ENCODE measurements at places on chromosomes 7 and 10. TPM values are rescaled to one million over a fixed set of nuclear protein-coding genes. Genes with fewer than 3 reads are reported as not detected.

GRCh38 chr7:108094346-108094745, 35.8 kb downstream of the LAMB4 start:
- no peaks in the 10 kb centered on the region for H3K36me3 ChIP-seq
- H3K27ac ChIP-seq: no peak overlapping the region
- no peak for DNase-seq
- no peak overlapping the region for H3K4me3 ChIP-seq

GRCh38 chr7:127253281-127254162, 781 bp upstream of the GRM8 start:
- H3K36me3 ChIP-seq: no peaks in the 10 kb centered on the region
- peaks cover 16% of the 10 kb centered on the region for H3K4me1 ChIP-seq
- H3K27me3 ChIP-seq: peaks cover 3% of the 10 kb centered on the region

DNA sequence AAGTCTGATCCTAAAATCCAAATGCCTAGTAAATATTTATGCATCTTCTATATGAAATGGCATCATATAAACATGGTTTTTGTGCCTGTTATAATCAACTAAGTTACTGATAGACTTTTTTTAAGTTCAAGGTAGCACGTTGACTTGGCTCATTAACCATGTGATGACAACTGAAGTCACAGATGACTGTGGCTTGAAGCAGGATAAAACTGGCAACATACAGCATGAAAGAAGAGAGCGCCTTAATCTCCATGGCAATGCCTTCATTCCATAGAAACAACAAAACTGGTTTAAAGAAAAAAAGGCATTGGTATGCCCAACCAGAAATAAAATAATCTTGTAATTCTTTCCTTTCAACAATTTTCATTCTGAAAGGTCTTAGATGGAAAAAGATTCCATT, 188.9 kb upstream of the CDK1 start:
- H3K4me1 ChIP-seq: no peaks in the 10 kb centered on the region
- no peaks in the 10 kb centered on the region for H3K36me3 ChIP-seq
- no peak overlapping the region for H3K27ac ChIP-seq
- no peaks in the 10 kb centered on the region for H3K27me3 ChIP-seq

DNA sequence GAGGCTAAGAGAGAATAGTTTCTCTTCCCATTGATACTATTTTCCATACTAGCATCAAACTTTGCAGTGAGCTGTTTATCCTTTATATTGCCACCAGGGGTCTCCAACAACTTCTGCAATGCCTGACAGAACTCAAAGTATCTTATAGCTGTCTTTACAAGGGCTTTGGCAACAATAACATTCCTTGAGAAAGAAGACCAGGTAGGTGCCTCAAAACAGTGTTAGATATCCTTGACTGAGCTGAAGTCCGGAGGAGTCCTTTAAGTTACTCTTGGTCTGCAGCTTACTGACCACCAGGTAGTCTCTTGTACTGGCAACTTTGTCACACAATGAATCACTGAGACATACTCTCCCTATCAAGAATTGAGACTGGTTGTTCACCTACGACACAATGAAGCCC, 30.0 kb upstream of the TES start:
- H3K36me3 ChIP-seq: no peaks in the 10 kb centered on the region
- H3K4me1 ChIP-seq: no peaks in the 10 kb centered on the region
- no peak overlapping the region for H3K4me3 ChIP-seq
- H3K27me3 ChIP-seq: no peaks in the 10 kb centered on the region

DNA sequence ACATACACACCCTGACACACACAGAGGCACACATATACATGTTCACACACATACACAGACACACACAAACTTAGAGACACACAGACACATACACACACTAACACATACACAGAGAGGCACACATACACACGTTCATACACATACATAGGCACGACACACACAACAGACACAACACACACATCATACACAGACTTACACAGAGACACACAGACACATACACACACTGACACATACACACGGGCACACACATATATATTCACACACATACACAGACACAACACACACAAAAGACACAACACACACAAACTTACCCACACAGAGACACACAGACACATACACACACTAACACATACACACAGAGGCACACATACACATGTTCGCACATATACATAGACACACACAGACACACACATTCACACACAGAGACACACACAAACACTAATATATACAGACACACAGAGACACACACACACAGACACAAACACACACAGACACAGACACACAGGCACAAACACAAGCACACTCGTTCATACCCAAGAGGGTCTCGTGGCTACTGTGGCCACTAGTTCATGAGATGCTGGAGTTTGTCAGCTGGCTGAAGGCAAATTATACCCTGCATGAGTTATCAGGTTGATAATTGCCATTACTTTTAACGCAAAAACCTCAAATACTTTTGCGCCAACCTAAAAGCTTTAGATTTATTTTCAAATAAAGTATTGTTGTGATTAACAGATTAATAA, 17.7 kb upstream of the KLF6 start:
- H3K27ac ChIP-seq: peak overlapping the region; percentile 82
- no peak for DNase-seq
- no peaks in the 10 kb centered on the region for H3K36me3 ChIP-seq
- no peaks in the 10 kb centered on the region for H3K27me3 ChIP-seq

- no peak overlapping the region for H3K4me3 ChIP-seq
- H3K36me3 ChIP-seq: no peaks in the 10 kb centered on the region
- H3K27ac ChIP-seq: no peak overlapping the region
- H3K4me1 ChIP-seq: no peaks in the 10 kb centered on the region
- no peaks in the 10 kb centered on the region for H3K27me3 ChIP-seq
Measured at GRCh38 chr10:125095776-125096175, 64.6 kb downstream of the CTBP2 start.

DNA sequence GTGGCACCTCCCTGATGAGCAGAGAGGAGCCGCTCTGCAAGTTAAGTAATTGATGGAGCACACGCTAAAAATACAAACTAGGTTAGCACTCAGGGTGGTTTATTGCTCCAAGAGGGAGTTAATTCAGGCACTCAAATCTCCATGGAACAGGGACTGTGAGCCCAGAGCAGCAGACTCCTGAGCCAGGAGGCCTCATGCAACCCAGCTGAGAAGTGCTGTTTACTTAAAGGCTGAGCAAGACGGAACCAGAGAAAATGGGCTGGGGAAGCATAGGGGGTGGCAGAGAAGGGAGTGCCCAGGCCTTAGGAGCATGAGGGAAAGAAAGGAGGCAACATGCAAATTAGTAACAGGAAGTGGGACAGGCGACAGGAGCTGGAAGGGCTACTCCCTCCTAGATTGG, 174.1 kb downstream of the KCNMA1 start:
- H3K27ac ChIP-seq: no peak overlapping the region
- no peaks in the 10 kb centered on the region for H3K36me3 ChIP-seq
- no peak overlapping the region for H3K4me3 ChIP-seq
- H3K27me3 ChIP-seq: no peaks in the 10 kb centered on the region

DNA sequence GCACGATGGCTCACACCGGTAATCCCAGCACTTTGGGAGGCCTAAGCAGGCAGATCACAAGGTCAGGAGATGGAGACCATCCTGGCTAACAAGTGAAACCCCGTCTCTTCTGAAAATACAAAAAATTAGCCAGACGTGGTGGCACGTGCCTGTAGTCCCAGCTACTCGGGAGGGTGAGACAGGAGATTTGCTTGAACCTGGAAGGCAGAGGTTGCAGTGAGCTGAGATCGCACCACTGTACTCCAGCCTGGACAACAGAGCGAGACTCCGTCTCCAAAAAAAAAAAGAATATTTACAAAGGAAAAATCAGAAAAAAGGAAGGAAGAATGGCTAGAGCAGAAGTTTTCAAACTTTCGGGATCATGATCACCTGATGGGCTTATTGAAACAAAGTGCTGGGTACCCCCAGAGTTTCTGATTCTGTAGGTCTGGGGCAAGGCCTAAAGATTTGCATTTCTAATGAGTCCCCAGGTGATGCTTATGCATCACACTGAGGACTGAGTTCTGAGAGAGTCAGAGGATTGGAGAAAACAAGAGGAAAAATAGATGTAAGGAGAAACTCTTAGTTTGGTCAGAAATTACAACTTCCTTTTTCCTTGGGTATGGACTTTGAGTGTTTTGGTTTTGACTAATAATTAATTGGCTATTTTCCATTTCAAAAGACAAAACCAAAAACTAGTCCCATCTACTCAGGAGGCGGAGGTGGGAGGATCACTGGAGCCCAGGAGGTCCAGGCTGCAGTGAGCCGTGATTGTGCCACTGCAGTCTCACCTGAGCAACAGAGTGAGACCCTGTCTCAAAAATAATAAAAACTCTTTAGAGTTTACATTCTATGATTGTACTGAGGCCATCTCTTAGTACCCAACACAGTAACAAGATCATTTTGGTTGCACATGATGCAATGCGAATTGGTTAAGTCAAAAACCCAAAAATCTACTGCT, 14.4 kb downstream of the MARCHF5 start:
- no peaks in the 10 kb centered on the region for H3K27me3 ChIP-seq
- no peak overlapping the region for H3K4me3 ChIP-seq
- no peaks in the 10 kb centered on the region for H3K36me3 ChIP-seq
- no peak for DNase-seq
- H3K4me1 ChIP-seq: peaks cover 10% of the 10 kb centered on the region

- peak overlapping the region; percentile 79 for H3K27ac ChIP-seq
- no peaks in the 10 kb centered on the region for H3K27me3 ChIP-seq
- peaks cover 29% of the 10 kb centered on the region for H3K4me1 ChIP-seq
- peak; percentile 68 for DNase-seq
Measured at GRCh38 chr7:39633563-39634477, 10.4 kb downstream of the RALA start.

DNA sequence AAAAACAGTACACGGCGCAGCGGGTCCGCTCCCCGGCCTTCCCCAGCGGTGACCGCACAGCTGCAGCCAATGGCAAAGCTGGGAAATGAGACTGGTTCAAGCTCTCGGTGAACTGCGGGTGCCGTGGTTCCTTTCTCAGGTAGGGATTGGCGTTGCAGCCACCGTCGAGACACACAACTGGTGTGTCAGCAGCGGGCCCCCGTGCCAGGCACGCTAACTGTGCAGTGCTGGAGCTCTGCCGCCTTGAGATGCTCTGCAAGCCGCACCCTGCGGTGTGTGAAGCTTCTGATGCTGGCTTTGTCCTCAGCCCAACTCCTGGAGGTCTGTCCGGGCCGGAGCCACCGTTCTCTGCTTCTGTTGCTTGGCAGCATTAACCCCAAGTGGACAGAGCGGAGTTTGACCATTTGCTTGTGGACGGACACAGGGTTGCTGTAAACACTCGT, 20.6 kb upstream of the NKX6-2 start:
- no peaks in the 10 kb centered on the region for H3K4me1 ChIP-seq
- DNase-seq: no peak
- H3K27me3 ChIP-seq: no peaks in the 10 kb centered on the region
- no peak overlapping the region for H3K27ac ChIP-seq

DNA sequence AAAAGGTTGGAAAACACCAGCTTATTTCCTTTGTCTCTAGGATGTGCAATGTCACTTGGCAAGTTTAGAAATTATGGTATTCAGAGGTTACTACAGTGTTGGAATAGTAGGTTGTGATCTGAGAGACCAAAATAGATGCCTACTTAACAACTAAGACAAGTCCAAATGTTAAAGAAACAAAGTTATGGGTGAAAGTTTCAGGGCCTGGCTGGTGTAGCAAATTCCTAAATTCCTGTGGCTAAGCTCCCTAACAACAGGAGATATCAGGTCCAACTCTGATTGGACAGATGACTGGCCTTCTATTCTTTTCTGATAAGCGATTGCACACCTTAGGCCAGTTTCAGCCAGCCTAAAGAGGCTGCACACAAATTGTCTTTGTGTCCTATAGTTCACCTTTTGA, 873.5 kb downstream of the REEP3 start:
- no peaks in the 10 kb centered on the region for H3K36me3 ChIP-seq
- no peaks in the 10 kb centered on the region for H3K27me3 ChIP-seq
- no peaks in the 10 kb centered on the region for H3K4me1 ChIP-seq
- no peak for DNase-seq
- no peak overlapping the region for H3K4me3 ChIP-seq
- no peak overlapping the region for H3K27ac ChIP-seq

Gene MMP21
- total RNA-seq: 0.84 TPM

Gene GJD4
- not detected for total RNA-seq

Gene SUMF2
- 176 TPM for total RNA-seq

Gene GIMAP8
- total RNA-seq: 53.3 TPM

Gene ANKRD1
- not detected for total RNA-seq

Data from naive thymus-derived CD4-positive, alpha-beta T cell (primary cell).